ENCODE measurements at places on chromosomes 2 and 18.
A peak's percentile ranks its signal among the peaks of the same experiment; 100 is the strongest.

DNA sequence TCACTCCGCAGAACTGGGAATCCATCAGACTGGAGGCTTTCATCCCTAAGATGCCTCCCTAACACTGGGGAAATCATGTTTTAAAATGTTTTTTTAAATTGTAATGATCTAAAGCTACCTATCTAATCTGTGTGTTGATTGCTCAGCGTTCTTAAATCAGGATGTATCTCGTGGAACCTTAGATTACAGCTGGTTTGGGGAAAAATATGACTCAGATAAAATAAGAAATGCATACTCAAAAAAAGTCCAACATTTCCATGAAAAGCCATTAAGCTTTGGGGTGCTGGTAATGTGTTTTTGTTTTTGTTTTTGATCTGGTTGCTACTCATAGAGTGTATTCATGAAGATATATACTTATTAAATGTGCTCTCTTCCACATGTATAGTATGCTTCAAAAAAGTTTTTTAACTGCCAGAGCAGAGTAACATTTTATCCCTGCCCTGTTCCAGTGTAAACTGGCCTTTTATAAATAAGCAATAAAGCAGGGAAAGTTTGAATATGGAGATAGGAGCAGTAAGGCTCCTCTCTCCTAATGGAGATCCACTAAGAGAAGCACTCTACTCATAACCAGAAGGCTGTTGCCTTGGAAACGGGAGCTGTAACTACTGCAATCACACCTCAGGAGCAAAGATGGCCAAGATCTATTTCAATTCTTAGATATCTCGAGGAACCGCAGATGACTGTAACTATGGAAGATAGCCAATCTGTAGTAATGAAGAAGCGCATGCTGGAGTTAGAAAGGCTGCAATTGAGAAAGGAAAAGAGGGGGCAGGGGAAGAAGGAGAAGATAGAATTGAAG, 41.6 kb downstream of the ANKRD44 start:
- peak; percentile 10 for DNase-seq

GRCh38 chr2:7915302-7916091, 766.4 kb upstream of the ID2 start:
- DNase-seq = peak; percentile 50

GRCh38 chr2:223947711-223948205, 2.6 kb upstream of the WDFY1 start:
- no peak for DNase-seq

DNA sequence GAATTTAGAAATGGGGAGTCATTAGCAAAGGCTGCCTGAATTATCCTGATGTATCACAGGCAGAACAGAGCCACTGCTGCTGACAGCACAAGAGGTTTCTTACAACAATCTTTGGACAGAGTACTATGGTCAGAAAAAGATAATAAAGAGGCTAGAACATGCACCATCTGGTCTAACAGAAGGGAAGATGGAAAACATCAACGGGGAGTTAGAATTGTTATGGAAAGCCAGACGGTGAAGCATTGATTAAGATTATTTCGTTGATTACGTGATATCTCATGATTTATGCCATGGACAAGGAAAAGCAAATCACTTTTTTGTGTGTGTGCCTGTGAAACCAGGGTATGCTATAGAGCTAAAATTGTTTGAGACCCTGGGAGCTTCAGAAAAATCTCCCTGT, 409.4 kb upstream of the ETAA1 start:
- DNase-seq = no peak

- peak; percentile 16 for DNase-seq
Measured at GRCh38 chr18:67776929-67777328, 260.4 kb upstream of the DSEL start.

GRCh38 chr2:217736776-217737550, 265.8 kb downstream of the TNS1 start:
- DNase-seq = no peak
